T-helper 17 cell (primary cell): ENCODE measurements at places on chromosomes 2 and 18. TPM values are rescaled to one million over a fixed set of nuclear protein-coding genes. Genes with fewer than 3 reads are reported as not detected.

- H3K4me1 ChIP-seq: peaks cover 3% of the 10 kb centered on the region
- peaks cover 9% of the 10 kb centered on the region for H3K36me3 ChIP-seq
- H3K27me3 ChIP-seq: no peaks in the 10 kb centered on the region
- no peak overlapping the region for H3K27ac ChIP-seq
- H3K4me3 ChIP-seq: no peak overlapping the region
These were observed 35.2 kb downstream of the LNPK start for GRCh38 chr2:175966839-175967238.

- no peak overlapping the region for H3K27ac ChIP-seq
- no peaks in the 10 kb centered on the region for H3K36me3 ChIP-seq
These were observed 1267.1 kb downstream of the LRP1B start for GRCh38 chr2:140863713-140864112.

DNA sequence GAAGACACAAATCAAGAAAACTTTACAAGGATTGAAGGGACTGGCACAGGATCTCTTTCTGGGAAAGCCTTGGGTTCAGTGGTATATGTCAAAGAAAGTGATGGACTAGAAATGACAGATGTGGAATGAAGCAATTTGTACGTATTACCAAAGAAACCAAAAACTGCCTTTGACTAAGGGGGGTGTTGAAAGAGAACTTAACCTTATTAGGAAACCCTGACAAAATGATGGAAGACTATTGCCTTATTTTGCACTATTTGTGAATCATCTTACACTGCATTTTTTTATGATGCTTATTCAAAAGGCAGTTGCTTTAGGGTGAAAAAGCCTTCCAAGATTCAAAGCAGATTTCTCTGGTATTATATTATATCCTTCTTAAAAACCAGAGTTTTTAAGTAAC, 4.0 kb downstream of the TSGA10 start:
- no peak overlapping the region for H3K27ac ChIP-seq
- H3K36me3 ChIP-seq: peaks cover 6% of the 10 kb centered on the region
- H3K4me3 ChIP-seq: no peak overlapping the region
- no peaks in the 10 kb centered on the region for H3K27me3 ChIP-seq
- peaks cover 15% of the 10 kb centered on the region for H3K4me1 ChIP-seq

DNA sequence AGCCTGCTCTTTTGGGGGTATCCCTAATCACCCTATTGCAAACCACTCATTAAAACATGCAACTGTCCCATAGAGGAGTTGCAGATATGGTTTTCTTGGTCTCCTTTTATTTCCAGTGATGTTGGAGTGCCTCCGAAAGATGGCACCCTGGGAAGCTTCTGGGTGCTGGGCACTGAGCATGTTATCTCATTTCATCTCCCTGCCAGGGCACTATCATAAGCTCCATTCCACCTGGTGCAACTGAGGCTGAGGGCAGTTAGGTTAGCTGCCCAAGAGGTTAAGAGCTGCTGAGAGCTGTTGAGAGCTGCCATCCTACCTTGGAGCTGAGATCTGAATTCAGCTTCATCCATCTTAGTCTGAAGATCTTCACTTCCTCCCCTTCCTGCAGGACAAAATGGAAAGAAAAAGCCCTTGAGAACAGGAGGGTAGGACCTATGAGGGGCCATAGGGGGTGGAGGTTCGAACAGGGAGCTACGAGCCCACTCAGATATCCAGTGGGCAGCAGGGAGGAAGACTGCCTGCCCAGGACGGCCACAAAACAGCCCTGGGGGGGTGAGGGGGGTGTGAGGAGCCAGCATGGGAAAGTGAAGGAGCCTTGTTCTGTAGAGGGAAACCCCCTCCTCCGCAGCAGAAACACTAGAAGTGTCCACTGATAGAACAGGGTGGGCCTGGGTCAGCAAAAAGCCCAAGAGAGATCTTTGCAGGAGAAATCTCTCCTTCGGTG, 202.5 kb downstream of the ZFP36L2 start:
- H3K27me3 ChIP-seq: peaks cover 4% of the 10 kb centered on the region
- no peak overlapping the region for H3K27ac ChIP-seq
- H3K4me1 ChIP-seq: peaks cover 4% of the 10 kb centered on the region
- no peak for DNase-seq

DNA sequence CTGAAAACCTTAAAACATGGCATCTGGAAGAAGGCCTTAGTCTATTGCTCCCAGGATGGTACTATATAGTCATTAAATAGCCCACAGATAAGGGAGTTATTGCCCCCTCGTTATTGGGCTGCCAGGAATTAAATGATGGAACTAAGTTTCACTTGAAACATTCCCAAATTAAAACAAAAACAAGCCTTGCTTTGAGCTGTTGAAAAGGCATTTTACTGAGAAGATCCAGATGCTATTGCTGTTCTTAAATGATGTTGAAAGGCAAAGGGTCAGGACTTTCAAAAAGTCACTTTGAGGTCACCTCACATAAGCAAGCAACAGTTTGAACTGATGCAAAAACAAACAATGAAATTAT, 2.0 kb upstream of the AMMECR1L start:
- H3K36me3 ChIP-seq: peaks cover 4% of the 10 kb centered on the region
- no peaks in the 10 kb centered on the region for H3K27me3 ChIP-seq
- H3K4me1 ChIP-seq: peaks cover 26% of the 10 kb centered on the region
- H3K4me3 ChIP-seq: peak overlapping the region; percentile 86
- no peak for DNase-seq

DNA sequence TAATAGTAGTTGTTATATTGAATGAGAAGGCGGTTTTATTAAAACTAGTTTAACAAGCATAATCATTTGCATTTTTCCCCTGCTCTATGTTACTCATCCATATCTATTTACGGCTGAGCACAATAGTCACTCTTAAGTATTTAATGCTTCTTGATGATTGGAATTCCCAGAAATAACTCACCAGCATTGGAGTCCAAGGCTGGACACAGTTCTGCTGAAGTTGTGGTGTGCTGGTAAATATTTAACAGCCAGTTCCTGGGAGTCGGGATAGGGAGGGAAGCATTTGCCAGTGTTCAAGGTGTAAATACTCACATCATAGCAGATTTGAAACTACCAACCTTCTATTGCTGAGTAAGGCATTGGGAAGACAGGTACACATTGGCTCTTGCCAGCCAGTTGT, 315.1 kb downstream of the MTX2 start:
- no peak overlapping the region for H3K27ac ChIP-seq
- no peak for DNase-seq
- H3K27me3 ChIP-seq: peaks cover 37% of the 10 kb centered on the region
- H3K4me3 ChIP-seq: no peak overlapping the region

GYPC gene
- 86.2 TPM for total RNA-seq

GRCh38 chr2:45637440-45637839, 14.0 kb upstream of the PRKCE start:
- H3K4me1 ChIP-seq: peaks cover 6% of the 10 kb centered on the region
- H3K27me3 ChIP-seq: peaks cover 71% of the 10 kb centered on the region
- no peak overlapping the region for H3K27ac ChIP-seq
- DNase-seq: no peak
- peaks cover 8% of the 10 kb centered on the region for H3K36me3 ChIP-seq

SLC4A1AP gene
- total RNA-seq: 18.7 TPM

DNA sequence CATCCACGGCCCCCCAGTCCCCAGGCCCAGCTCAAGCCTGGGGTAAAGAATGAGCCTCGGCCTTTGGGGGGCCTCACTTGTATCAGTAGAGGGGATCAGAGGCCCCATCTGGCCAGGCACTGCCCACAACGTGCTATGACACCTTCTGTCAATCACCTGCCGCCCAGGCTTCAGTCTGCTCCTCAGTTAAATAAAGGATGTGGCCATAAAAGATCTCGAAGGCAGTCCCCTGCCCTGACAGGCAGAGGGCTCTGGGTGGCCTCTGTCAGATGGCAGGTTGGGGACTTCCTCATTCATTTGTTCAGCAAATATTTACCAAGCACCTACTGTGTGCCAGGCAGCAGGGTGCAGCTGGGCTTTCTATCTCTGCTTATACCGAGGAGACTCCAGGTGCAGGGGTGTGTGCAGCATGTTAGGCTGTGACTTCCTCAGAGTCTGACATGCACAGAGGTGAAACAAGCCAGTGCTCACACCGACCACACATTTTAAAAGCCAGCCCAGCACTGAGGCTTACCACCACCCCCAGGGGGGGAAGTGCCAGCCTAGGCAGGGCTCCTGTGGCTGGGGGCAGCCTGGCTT, 166.4 kb downstream of the GALNT1 start:
- H3K27ac ChIP-seq: no peak overlapping the region
- no peak for DNase-seq
- H3K27me3 ChIP-seq: peaks cover 41% of the 10 kb centered on the region
- no peaks in the 10 kb centered on the region for H3K36me3 ChIP-seq

- no peaks in the 10 kb centered on the region for H3K27me3 ChIP-seq
- no peak overlapping the region for H3K27ac ChIP-seq
- H3K4me3 ChIP-seq: no peak overlapping the region
- DNase-seq: no peak
- H3K36me3 ChIP-seq: peaks cover 5% of the 10 kb centered on the region
These were observed 6.9 kb upstream of the POLR2D start for GRCh38 chr2:127864877-127865276.

- no peak overlapping the region for H3K27ac ChIP-seq
- no peak overlapping the region for H3K4me3 ChIP-seq
- H3K36me3 ChIP-seq: no peaks in the 10 kb centered on the region
- no peaks in the 10 kb centered on the region for H3K27me3 ChIP-seq
- no peak for DNase-seq
These were observed 14.4 kb downstream of the FMNL2 start for GRCh38 chr2:152349416-152349815.

VWC2L gene
- not detected for total RNA-seq

IL36G gene
- not detected for total RNA-seq

- no peaks in the 10 kb centered on the region for H3K27me3 ChIP-seq
- peaks cover 2% of the 10 kb centered on the region for H3K36me3 ChIP-seq
- no peak for DNase-seq
- peaks cover 2% of the 10 kb centered on the region for H3K4me1 ChIP-seq
- no peak overlapping the region for H3K4me3 ChIP-seq
These were observed 48.2 kb upstream of the B3GNT2 start for GRCh38 chr2:62147610-62148301.

FZD7 gene
- 0.30 TPM for total RNA-seq

GRCh38 chr2:148279216-148279615, 258.3 kb downstream of the MBD5 start:
- H3K4me3 ChIP-seq: no peak overlapping the region
- no peaks in the 10 kb centered on the region for H3K27me3 ChIP-seq
- no peak for DNase-seq
- peaks cover 6% of the 10 kb centered on the region for H3K36me3 ChIP-seq
- H3K4me1 ChIP-seq: peaks cover 15% of the 10 kb centered on the region
